A549 (cell line): ENCODE measurements at places on chromosomes 1 and 21. TPM values are rescaled to one million over a fixed set of nuclear protein-coding genes. Genes with fewer than 3 reads are reported as not detected.

DNA sequence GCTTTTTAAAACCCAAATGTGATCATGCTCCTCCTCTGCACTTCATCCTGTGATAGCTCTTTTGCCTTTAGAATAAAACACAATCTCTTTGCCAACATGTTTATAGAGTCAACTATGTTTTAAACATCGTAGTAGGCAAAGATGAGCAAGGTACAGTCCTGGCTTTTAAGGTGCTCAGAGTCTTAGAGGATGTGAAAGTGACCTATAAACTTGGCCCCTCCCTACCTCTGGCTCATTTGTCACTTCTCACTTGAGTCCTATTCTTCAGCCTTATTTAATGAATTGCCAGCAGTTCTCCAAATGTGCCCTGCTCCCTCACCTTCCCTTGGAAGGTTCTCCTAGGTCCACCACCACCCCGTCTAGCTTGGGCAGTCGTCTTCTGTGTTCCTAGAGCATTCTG lies 617.0 kb upstream of the NR5A2 start:
- DNase-seq: no peak

GRCh38 chr1:80929868-80930508 lies 870.7 kb upstream of the ADGRL2 start:
- DNase-seq: peak; percentile 3

GRCh38 chr1:151108331-151108730 lies 37.8 kb downstream of the GABPB2 start:
- DNase-seq: no peak

DNA sequence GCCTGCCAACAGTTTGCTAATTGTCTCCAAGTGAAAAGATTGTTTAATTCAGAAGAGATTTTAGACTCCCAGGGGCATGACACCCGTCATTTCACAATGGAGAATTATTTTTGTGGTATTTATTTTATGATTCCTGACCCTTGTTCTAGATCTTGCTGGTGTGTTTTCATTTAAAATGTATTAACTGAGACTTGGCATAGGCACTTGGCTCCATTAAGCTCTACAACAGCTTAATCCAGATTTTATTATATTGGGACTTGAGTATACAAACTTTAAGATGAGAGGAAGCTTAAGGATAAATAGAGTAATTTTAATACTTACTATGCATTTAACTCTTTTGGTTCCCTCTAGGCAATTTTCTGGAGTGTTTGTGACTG lies 101.3 kb upstream of the KCNE2 start:
- no peak for DNase-seq

DNA sequence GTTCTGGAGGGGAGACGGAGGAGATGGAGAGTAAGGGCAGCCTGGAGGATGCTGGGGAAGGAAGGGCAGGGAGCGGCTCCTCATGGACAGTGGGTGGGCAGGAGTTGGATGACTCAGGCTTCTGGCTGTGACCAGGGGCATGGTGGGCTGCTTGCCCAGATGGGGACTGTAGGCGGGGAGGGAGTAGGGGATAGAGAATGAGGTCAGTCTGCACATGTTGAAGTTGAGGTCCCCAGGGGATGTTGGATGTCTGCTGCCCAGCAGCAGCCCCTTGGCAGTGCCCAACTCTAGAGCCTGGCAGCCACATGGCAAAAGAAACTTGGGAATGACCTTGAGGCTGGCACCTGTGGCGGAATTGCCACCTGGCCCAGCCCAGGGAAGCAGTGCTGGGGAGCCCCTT lies 6.4 kb downstream of the SELENON start:
- no peak for DNase-seq

GRCh38 chr1:11070876-11071275 lies 11.1 kb upstream of the SRM start:
- no peak for DNase-seq

LCA5L gene
- 0.90 to 1.1 TPM (median 0.99 TPM) in 3 replicates for polyA plus RNA-seq
